ENCODE measurements at places on chromosomes 5 and 9.

- no peak for DNase-seq
These were observed 23.9 kb upstream of the SH3PXD2B start for GRCh38 chr5:172478256-172478655.

DNA sequence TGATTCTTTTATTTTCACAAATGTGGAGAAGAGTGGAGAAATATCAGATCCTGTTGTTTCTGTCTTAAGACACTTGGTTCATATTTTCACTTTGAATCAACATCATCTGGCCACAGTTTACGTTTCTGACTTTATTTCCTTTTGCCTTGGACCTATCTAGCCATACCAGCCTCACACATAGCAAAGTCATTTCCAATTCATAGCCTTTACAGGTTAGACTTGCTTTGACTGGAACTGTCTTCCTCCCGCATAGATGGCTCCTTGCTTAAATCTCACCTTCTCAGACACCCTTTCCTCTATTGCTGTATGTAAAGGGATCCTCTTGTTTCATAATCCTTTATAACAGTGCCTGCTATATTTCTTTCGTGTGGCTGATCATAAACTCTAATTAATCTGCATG lies 297.8 kb downstream of the SH3GL2 start:
- DNase-seq = no peak

- no peak for DNase-seq
These were observed 193.7 kb downstream of the TLE4 start for GRCh38 chr9:79765466-79765865.

- DNase-seq = peak; percentile 82
These were observed 796 bp upstream of the GADD45G start for GRCh38 chr9:89603767-89604665.

DNA sequence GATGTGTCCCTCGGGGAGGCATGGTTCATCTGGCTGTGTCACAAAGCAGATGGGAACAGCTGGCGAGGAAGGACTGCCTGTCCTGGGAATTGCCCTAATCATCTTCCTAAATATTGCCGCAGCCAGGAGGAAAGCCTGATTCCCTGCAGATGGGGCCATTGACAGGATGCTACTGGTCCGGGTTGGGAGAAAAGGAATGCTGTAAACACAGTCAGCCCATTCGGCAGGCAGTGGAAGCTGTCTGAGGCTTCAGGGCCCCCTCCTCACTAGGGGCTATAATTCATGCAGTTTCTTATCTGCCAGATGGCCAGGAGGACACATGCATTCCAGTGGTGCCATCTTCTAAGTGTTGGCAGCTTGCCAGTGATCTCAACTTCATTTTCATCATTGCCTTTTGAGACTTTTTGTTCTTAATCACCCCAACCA lies 110.3 kb downstream of the KCNIP1 start:
- no peak for DNase-seq
